ENCODE measurements at places on chromosomes 6 and 20.
A peak's percentile ranks its signal among the peaks of the same experiment; 100 is the strongest.

DNA sequence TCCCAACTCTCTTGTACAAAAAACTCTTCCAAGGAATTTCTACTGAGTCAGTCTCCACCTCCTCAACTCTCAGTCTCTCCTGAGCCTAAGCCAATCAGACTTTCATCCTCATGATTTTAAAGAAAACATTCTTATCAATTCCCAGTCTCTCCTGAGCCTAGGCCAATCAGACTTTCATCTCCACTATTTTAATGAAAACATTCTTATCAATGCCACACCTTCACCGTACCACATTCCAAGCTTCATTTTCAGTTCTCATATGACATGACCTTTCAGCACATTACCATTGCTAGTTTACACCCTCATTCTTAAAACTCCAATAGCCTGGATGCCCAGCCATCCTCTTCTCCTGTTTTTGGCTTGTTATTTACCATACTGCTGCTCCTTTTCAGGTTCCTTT is 42.5 kb downstream of the SYNE1 start:
- DNase-seq = no peak

- no peak for DNase-seq
Observed at GRCh38 chr20:20513720-20514119, 145.8 kb downstream of the INSM1 start.

- no peak for DNase-seq
Observed at GRCh38 chr6:8180327-8181159, 78.2 kb upstream of the EEF1E1 start.

GRCh38 chr20:38447931-38448675 is 13.0 kb upstream of the SNHG17 start:
- no peak for DNase-seq

DNA sequence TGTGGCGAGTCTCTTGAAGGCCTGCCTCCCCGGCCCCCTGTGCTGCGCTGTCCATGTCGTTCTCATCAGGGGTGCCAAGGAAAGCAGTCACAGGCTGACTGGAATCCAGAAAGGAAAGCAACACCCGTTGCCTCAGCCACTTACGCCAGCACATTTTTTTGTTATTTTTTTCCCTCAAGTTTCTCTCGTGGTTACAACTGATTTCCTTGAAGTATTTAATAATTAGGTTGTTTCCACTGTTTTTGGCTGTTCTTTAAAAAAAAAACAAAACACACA is 17.9 kb upstream of the SLC22A1 start:
- no peak for DNase-seq

DNA sequence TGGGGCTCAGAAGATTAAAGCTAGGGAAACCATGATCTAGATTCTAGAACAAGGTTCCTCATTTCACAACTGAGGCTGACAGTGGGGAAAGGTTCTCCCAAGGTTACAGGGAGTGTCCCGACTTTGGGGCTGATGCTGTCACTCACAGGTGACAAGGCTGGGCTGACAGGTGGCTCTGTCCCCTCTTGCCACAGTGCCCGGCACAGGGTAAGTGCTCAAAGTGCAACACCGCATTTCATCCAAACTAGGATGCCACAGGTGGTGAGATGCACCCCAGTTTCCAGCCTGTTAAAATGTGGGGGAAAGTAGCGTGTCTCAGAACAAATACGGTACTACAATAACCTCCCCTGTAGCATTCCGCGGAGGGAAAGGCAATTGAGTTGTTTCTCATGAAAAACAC is 7.8 kb downstream of the ZBP1 start:
- no peak for DNase-seq

DNA sequence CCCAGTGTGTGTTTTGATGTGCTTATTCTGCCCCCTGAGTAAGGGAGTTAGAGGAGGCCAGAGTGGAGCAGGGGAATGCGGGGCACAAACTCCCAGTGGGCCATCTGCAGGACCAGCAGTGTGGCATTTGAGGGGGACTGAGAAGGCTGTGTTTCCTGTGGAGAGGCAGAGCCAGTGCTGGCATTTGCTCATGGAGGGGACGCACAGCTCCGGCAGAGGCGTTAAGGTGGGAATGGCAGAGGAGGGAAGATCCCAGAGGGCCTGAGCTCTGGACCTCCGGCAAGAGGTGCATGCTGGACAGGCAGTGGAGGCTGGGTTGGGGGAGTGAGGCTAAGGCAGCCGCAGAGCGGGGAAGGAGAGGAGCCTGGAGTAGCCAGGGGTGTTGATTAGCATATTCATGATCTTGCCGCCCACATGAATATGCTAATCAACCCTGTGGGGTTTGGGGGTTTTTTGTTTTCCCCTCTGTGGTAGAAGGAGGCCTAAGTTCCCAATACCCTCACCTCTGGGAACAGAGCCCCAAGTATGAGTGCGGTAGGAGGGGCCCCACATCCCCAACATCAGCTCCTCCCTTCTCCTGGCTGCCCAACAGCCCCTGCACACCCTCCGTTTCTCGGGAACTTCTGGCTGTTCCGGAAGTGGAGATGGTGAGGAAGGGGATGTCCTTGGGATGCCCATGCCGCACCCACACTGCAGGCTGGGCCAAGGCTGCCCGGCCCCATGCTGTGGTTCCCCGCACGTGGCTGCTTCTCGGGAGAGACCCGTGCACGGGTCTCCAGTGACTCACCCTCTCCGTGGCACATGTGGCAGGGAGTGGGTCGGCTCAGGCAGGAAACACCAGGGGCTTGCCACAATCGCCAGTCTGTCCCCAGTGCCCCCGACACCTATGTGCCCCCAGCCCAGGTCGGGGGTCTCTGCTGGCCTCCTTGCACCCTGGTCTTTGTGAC is 33.8 kb downstream of the DLGAP4 start:
- no peak for DNase-seq

DNA sequence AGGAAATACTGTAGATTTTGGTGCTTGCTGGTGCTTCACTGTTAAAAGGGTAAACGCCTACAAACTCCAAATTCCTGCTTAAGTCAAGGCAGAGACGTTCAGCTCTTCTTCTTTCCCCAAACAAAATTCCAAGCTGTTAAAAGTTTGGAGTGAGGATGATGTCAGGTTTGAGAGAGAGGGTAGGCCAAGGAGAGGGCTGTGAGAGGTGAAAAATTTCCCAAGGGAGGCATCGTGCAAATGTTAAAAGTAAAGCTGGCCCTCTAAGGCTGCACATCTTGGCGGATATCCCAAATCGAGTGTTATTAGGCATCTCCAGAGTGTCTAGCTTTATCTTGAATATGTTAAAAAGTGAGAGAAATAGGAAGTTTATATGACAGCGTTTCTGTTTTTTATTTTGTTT is 651.8 kb downstream of the QKI start:
- no peak for DNase-seq

GRCh38 chr6:166745801-166746668 is 119.0 kb upstream of the RPS6KA2 start:
- no peak for DNase-seq

GRCh38 chr20:62219992-62220665 is at the start of gene HRH3:
Gene HRH3, minus strand, starts transcription at chr20:62220278. Its CDS starts 308 bp downstream, at chr20:62219970.
- peak; percentile 80 for DNase-seq

DNA sequence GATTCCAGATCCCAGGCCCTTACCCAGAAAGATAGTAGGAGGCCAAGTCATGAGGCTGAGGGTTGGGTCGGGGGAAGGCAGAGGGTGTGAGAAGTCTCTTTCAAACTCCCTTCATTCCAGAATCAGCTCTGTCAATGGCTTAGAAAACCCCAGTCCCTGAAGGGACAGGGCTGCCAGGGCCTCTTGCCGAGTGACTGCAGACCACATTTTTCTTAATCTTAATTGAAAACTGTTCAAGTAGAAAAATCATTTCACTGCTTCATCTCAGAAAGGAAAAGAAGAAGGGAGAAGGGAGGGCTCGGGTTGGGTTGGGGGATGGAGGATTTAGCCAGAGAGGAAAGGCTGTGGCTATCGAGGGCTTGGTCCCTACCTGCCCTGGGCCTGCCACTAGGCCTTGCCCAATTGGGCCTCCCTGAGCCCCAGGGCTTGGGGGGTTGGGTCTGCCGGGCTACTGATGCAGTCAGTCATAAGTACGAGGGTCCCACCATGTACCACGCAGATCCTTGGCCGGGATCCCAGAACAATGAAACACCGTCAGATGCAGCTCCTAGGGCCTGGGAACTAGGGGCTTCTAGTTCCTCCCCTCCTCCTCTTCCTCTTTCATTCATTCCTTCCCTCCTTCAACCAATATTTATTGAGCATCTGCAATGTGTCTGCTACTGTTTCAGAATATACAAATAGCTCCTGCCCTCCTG is 44.0 kb upstream of the CTNNBL1 start:
- no peak for DNase-seq

DNA sequence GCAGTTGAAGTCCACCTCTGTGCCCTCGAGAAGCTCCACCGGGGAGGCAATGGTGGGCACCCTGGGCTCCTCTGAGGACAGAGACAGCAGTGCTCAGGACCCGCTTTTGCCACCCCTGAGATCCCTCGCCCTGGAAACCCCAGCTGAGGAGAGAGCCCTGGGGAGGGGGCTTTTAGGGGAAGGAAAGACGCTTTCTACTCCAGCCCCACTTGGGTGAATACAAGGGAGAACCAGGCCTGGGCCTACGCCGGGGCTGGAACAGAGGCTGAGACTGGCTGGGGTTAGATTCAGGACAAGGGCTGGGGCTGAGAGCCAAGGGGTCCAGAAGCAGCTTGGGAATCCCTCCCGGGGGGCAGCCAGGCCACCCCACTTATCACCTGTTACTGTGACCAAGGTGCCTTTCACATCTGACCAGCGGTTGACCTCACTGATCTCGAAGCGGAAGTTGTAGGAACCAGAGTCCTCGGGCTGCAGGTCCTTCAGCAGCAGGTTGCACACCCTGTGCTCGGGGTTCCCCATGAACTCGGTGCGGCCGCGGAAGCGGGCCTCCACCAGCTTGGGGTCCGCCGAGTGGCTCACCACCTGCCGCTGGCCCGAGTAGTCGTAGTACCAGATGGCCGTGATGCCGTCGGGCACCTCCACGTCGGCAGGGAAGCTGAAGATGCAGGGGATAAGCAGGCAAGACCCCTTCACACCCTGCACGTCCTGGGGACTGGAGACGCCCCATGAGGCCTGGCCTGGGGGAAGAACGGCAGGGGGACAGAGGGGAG is 6.2 kb downstream of the SIGLEC1 start:
- no peak for DNase-seq

DNA sequence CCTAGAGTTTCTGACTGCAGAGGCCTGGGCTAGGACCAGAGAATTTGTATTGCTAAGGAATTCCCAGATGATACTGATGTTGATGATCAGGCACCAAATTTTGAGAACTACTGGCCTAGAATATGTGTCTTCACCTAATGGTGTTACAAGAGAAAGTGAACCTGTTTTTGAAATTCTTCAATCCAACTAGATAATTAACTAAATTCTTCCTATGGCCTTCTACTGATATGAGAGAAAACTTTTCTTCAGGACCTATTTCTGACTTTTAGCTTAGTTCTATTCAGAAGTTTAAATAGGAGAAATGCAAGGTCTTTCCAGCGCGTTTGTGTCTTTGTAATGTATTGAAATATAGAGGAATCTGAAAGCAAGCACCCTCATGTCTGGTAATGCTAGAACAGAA is 7.3 kb downstream of the NKAIN2 start:
- no peak for DNase-seq

GRCh38 chr6:19902201-19902600 is 65.0 kb downstream of the ID4 start:
- DNase-seq = no peak
